ENCODE measurements at places on chromosomes 5 and 9. TPM values are rescaled to one million over a fixed set of nuclear protein-coding genes. Genes with fewer than 3 reads are reported as not detected.

GRCh38 chr5:80078921-80079320 lies 43.8 kb downstream of the THBS4 start:
- DNase-seq: no peak

DNA sequence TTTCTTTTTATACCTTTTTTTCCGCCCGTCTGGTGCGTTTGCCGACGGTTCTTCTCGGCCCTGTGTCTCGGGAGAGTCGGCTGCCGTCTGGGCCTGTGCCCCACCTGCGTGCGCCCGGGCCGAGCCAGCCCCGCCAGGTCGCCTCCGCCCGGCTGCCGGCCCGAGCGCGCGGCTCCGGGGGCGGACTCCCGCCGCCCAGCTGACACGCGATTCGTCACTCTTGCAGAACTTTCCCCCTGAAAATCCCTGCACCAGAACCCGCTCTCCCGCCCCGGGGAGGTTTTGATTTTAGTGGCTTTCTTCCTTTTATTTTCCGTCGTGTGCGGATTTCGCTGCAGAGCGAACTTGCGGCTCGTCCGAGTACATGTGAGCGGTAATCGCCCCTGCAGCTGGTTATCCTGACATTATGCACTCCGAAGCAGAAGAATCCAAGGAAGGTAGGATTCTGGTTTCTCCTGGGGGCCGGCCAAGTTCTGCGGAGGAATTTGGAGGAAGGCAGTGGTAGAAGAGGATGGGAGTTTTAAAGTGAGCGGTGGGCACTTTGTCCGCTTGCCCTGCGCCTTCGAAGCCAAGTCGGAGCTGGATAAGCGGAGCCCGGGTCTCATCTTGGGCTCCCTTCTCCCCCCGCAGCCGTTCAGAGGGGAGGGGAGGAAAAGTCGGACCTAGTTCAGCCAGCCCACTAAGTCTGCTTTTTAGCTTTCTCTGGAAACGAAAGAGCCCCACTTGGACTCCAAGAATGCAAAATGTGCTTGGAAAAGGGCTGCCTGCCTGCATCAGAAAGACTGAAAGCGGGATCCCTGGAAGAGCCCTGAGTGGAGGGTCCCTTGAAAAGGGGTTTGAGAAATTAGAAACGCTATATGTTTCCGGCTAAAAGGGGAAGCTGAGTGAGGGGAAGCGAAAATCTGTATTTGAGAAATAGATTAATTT lies at the start of gene TNFAIP8:
TSS of gene TNFAIP8 (plus strand) at position 335 of the 927 bp plus-strand sequence. CDS start at position 407, 72 bp downstream.
- DNase-seq: peak; percentile 69

DNA sequence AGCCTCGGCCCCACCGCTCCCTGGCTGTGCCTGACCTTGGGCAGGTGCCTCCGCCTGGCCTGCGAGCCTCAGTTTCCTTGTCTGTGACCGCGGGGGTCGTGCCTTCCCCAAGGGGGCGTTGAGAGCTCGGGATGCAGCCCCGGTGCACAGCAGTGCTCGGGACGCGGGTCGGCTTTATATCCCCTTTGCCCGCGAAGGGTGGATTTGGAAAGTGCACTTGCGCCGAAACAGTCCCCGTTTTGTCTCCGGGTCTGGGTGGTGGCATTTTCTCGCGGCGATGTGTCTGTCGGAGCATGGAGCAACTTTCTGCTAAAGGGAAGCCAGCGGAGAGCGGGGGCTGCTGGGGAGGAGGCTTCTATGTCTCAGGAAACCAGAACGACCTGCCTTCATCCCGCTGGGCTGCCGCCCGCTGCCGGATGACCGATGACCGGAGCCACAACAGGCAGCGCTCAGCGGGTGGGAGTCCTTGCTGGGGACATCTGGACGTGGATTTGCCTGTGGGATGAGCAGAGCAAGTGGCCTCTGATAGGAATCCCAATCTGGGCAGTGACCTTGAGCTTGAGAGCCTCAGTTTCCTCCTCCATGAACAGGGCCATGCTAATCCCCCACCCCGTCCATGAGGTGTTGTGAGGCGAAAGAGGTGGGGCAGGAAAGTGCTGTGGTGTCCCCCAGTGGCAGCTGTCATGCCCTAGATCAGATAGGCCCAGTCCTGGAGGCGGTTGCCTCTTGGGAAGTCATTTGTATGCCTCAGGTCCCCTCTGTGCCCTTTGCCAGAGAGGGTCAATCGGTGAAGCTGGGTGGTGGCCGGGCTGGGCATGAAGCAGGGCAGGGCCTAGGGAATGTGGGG lies 651 bp downstream of the HRH2 start:
- no peak for DNase-seq

Gene ADAMTSL2
- polyA plus RNA-seq: 1.2 TPM

- DNase-seq: no peak
Observed at GRCh38 chr5:172361566-172362238, 78.1 kb upstream of the UBTD2 start.

DNA sequence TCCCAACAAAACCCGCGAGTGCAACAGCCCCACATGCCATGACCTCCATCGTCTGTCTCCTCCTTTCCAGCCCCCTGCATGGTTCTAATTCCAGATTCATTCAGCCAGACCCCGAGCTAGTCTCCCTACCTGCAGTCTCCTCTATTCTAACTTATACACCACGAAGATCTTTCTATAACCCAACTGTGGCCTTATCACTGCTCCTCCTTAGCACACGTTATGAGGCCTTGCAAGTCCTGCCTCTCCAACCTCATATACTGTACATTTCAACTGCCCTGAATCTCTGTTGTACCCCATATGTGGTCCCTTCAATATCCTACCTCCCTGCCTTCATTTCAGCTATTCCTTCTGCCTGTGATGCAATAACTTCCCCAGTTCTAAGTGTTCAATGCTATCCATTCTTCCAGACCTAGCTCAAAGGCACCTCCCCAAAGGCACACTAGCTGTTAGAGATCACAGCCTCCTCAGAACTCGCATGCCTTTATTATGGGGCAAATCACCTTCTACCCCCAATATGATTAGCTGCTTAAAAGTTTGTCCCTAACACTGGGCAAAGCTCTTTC lies 215.1 kb upstream of the TRIM32 start:
- no peak for DNase-seq

Gene COX7C
- 912 TPM for polyA plus RNA-seq

GRCh38 chr5:130974021-130974683 lies 190.9 kb downstream of the HINT1 start:
- no peak for DNase-seq

DNA sequence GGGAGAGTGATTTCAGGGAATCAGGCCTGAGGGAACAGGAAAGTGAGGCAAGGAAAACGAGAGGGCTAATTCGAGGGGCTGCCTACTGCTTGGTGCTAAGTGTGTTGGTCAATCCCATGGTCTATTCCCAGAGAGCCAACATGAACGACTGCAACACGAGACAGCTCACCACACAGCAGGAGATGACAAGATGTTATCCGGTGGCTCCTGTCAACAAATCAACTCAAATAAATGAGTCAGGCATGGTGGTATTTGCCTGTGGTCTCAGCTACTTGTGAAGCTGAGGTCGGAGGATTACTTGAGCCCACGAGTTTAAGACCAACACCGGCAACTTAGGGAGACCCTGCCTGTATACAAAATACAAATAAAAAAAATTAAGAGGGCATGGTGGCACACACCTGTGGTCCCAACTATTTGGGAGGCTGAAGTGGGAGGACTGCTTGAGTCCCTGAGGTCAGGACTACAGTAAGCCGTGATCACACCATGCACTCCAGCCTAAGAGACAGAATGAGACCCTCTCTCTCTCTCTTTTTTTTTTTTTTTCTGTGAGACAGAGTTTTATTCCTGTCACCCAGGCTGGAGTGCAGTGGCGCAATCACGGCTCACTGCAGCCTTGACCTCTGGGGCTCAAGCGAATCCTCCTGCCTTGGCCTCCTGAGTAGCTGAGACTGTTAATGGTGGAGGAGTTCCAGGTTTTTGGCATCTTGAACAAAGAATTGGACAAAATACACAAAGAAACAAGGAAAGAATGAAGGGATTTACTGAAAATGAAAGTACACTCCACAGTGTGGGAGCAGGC lies 9.0 kb upstream of the FAF2 start:
- no peak for DNase-seq

GRCh38 chr5:4100739-4101138 lies 505.1 kb downstream of the IRX1 start:
- no peak for DNase-seq

DNA sequence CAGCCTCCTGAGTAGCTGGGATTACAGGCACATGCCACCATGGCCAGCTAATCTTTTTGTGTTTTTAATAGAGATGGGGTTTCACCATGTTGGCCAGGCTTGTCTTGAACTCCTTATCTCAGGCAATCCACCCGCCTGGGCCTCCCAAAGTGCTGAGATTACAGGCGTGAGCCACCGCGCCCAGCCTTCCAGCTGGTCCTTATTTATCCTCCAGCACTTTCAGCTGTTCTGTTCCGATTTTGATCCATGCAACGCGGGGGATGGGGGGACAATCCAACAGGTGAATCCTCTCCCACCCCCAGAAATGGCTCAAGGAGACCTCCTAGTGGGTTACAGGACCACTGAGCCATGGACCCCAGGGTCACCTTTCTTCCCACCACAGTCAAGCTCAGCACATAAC lies 14.7 kb upstream of the CDKN2AIPNL start:
- no peak for DNase-seq

Gene PCDHA3
- 0.47 TPM for polyA plus RNA-seq

DNA sequence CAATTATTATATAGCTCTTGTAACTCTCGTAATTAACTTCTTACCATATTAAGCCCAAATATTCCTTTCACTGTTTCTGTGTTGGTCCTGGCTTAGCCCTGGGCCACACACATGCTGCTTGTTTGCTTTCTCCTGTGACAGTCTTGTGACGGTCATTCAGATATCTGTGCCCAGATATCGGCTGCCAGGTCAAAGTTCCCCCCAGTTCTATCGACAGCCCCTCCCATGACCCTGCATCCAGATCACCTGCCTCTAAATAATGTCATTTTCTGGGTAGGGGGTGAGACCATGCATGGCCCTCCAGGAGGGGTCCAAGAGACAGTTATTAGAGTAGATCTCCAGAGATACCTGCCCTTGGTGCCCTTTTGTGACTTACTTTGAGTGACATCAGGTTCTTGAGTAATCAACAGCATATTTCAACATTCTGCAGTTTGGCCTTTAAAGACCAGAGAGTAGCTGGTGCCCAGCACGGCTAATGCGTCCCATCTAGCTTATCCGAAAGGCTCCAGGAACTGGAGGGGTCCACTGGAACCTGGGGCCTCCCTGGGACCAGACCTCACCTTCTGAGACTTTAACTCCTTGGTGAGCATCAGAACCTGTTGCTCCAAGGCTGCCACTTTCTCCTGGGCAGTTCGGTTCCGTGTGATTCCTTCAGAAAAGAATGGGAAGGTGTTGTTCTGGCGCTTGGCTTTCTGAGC lies 26.9 kb downstream of the TBC1D2 start:
- no peak for DNase-seq

Gene CCL27
- 1.1 TPM for polyA plus RNA-seq

GRCh38 chr9:131839281-131840084 lies 99.6 kb upstream of the RAPGEF1 start:
- DNase-seq: no peak

- no peak for DNase-seq
Observed at GRCh38 chr5:530001-530955, 6.0 kb upstream of the SLC9A3 start.

Gene CYSRT1
- 13.2 TPM for polyA plus RNA-seq

DNA sequence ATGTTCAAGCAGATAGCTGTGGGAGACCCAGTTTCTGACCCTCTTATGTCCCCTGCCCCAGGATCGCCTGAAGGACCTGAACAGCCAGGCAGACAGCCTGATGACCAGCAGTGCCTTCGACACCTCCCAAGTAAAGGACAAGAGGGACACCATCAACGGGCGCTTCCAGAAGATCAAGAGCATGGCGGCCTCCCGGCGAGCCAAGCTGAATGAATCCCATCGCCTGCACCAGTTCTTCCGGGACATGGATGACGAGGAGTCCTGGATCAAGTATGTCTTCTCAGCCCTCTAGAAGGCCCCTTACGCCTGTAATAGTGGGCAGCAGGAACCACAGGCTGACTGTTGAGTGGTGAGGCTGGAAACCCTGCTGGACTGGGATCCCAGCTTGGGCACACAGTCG lies 41.1 kb downstream of the DYNC2I2 start:
- no peak for DNase-seq

Gene SOHLH1
- polyA plus RNA-seq: not detected

DNA sequence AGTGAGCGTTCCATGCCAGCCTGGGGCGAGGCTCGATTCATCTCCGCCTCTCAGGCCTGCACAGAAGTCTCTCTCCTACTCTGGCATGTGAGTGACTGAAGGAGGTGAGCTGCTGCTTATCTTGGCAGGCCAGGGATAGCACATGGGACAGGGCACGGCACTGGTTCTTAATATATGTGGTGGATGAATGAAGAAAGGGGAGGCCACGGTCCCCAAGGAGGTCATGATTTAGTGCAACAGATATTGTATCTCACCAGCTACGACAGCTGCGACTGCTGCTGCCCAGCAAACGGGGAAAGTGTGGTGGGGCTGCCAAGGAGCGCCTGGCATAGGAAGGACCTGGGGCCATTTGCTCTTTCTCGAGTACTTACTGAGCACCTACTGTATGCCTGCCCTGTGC lies 19.3 kb upstream of the MAPK9 start:
- no peak for DNase-seq

Gene SMIM32
- polyA plus RNA-seq: 8.5 TPM

- peak; percentile 21 for DNase-seq
Observed at GRCh38 chr9:96376891-96377874, 6.3 kb downstream of the SLC35D2 start.

DNA sequence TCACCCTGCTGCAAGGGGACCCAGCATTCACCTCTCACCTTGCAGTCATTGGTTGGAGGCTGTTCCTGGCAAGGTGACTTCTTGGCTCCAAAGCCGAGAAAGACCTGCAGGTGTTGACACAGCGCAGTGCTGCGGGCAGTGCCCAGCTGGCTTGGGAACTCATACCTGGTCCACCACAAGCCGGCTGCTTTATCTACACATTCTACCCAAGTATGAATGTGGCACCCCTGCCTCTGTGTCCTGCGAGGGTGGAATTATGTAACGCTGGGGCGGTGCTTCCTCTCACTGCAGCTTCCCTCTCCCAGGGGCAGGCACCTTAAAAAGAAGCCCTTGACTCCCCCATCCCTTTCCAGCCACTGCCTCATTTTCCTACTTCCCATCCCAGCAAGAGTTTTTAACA lies 2.5 kb upstream of the ZMYND19 start:
- no peak for DNase-seq

Gene TAF1L
- 0.10 TPM for polyA plus RNA-seq

- DNase-seq: no peak
Observed at GRCh38 chr9:135144581-135145170, 57.2 kb downstream of the OLFM1 start.

DNA sequence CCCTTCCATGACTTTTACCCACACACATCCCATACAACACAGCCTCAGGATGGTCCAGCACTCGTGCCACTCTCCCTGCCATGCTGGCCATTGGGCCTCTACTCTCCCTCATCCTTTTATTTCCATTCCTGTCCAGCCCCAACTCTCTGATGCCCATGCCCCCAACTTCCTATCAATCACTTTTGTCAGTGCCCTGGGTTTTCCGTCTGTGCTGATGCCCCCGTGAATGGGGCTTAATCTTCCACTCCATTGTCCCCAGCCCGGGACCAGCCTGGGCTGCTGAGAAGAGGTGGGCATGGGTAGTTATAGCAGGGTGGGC lies 12.6 kb upstream of the ACSL6 start:
- DNase-seq: no peak

Data from left kidney (tissue), 8 donors.